ENCODE measurements at places on chromosomes 7 and 10. TPM values are rescaled to one million over a fixed set of nuclear protein-coding genes. Genes with fewer than 3 reads are reported as not detected.

Gene ENO4
- not detected for total RNA-seq

Gene ARHGAP21
- total RNA-seq = 39.9 TPM

Gene TAS2R38
- total RNA-seq = not detected

Gene PRR15
- 14.0 TPM for total RNA-seq

Gene CYP3A5
- total RNA-seq = 0.75 TPM

- no peak for DNase-seq
Measured at GRCh38 chr10:43190775-43191174, 52.5 kb downstream of the CSGALNACT2 start.

- DNase-seq = no peak
Measured at GRCh38 chr7:140586516-140586915, 54.1 kb downstream of the DENND2A start.

GRCh38 chr10:98539578-98539977, 92.8 kb upstream of the HPS1 start:
- DNase-seq = no peak

GRCh38 chr10:3647074-3647473, 137.9 kb downstream of the KLF6 start:
- DNase-seq = no peak

DNA sequence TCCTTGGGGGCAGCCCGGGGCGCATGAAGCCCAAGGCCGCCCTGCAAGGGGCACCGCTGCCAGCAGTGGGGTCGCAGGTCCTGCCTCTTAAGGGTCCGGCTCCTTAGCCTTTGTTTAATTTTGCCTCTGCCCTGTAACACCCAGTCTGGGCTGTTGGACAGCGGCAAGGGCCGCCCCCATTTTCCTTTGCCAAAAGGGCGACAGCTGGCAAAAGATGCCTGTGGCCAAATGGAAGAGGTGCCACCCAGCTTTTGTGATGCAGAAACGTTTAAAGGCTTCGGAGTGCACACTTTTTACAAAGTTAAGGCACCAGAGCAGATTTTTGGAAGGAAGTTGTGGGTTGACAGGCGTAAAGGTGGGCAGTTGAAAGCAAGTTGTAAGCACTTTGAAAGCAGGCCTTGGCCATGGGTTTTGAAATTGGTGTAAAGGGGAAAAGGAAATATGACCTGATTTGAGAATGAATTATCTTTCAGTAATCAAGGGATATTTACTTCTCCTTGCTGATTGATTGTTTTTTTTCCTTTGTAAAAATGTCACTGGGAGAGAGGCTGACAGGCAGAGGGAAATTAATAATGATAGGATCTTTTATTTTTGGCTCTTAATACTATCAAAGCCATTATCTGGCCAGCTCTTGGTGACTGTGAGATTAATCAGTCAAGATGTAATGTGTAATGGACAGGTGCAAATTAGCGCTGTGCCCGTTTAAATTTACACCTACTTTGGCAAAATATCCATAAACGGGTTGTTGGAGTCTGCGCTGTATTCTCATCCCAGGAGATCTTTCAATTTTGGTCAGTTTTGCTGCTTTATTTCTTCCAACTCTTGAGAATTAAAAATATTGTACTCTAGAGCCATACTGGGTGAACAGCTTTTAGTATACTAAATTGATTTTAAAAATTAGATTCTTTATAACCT, 1.2 kb downstream of the CASD1 start:
- no peak for DNase-seq

GRCh38 chr7:2945171-2945570, 98.5 kb downstream of the CARD11 start:
- no peak for DNase-seq

GRCh38 chr7:80589631-80590030, 48.8 kb upstream of the CD36 start:
- no peak for DNase-seq

DNA sequence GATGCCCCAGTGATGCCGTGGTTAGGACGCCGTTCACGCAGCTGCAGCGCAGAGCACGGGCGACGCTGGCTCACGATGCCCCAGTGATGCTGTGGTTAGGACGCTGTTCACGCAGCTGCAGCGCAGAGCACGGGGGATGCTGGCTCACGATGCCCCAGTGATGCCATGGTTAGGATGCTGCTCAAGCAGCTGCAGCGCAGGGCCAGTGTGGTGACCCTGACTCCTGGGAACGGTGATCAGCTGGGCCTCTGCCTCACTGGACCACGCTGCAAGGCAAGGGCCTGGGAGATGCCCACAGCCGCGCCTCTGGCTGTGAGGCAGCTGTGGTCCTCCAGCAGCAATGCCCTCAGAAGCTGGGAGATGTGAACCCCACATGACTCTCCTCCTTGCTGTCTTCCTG, 280.6 kb downstream of the DNAJB6 start:
- DNase-seq = no peak

GRCh38 chr10:48839809-48840679, 99.6 kb downstream of the LRRC18 start:
- DNase-seq = no peak

DNA sequence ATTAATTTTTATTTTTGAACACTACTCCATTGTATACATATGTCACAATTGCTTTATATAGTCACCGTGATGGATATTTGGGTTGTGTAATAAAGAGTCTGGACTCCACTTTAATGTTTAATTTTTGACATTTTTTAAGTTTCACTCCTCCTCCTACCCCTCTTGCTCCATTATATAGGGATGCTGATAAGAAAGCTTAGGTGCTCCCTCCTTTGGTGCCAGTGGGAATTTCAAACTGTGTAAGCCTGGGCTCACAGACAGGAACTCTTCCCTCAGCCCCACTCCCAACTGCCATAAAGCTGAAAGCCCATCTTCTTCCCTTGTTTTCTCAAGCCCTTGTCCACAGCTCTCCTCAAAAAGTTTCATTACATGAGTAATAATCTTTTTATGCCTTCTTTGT, 47.6 kb downstream of the TWIST1 start:
- no peak for DNase-seq

- no peak for DNase-seq
Measured at GRCh38 chr10:11522821-11523245, 88.6 kb downstream of the USP6NL start.

DNA sequence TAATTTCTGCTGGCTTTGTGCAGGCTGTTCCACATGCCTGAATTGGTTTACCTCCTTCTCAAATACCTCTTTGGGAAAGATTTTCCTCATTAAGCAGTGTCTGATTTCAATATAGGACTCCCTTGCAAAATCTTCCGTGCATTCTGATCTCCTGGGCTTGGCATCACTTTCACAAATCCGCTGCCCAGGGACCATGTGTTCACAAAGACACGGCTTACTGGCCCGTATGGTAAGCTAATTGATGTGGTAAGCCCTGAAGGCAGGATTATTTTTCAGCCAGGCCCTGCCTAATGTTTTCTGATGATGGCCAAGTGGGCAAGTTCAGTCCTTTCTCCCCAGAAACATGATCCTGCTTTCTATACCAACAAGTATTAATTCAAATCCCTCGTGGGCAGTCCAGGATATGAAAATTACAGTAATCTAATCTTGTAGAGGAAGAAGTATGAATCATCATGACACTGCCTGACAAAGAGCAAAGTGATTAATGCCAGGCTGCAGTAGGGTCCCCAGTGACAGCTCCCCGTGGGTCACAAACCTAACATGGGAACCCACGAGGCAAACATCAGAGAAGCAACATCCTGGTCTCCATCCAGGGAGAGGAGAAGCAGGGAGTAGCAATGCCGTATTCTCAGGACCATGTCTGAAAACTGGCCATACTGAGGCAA, 11.6 kb upstream of the SVIL start:
- DNase-seq = no peak

GRCh38 chr10:74587109-74587854, 239.1 kb upstream of the KAT6B start:
- no peak for DNase-seq

GRCh38 chr10:851901-852300, 79.6 kb downstream of the LARP4B start:
- no peak for DNase-seq

DNA sequence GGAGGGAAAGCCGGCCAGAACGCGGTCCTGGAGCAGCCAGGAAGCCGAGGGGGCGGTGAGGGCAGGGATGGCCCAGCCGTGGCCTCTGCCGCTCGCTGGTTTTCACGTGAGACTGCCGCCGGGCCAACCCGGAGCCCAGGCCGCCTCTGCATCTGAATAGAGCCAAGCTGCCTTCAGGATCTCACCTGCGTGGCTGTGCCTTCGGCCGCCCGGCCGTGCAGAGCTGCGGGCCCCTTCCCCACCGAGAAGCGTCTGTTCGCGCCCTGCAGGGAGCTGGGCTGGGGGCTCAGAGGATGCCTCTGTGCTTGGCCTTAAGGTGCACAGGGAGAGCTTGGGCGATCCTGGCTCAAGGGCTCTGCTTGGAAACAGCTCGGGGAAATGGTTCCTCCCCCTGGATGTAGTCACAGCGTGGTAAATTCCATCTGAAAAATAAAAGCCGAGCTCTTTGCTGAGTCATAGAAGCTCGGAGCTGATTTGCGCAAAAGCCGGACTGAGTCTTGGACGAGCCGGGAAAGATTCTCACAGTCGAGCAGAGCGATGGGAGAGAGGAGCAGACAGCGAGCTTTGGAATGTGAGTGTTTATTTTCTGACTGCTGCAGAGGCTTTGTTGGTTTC, at the start of gene JAKMIP3:
Gene JAKMIP3, plus strand, starts transcription at position 456 of the 615 bp plus-strand sequence. CDS start 38,863 bp downstream, outside the sequence.
- DNase-seq = peak; percentile 50

DNA sequence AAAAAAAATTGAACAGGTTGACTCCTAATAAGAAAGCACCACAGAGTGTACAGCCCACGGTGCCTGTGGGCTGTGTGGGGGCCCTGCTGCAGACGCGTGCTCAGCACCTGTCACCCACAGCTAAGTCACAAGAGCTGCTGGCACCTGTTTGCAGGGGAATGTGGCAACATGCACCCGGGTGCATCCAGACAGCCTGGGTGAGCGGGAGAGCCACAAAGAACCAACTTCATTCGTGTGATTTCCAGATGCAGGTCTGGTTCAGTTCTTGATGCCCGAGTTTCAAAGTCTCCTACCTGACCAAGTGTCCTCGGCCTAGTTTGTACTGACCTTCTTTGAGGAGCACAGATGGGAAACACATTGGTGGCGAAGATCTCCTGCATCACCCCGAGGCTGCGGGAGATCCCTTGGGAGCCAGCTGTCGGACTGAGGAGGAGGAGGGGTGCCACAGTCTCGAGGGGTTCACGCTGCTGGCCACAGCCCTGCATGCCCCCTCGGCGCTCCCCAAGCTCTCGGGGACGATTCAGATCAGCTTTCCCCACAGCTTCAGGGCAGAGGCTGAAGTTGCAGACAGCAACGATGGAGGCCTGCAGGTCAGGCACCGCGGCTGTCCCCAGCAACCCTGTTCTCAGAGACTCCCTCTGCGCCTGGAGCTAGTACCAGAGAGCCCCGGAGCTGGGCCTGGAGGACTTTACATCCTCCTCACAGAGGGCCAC, 35.3 kb downstream of the AMZ1 start:
- no peak for DNase-seq

GRCh38 chr7:97118306-97118917, 914 bp downstream of the SDHAF3 start:
- DNase-seq = peak; percentile 2

- no peak for DNase-seq
Measured at GRCh38 chr7:29349362-29349761, 154.8 kb downstream of the CHN2 start.
